Non-pigmented ciliary epithelial cell (primary cell): ENCODE measurements at places on chromosomes 1 and 21.
A peak's percentile ranks its signal among the peaks of the same experiment; 100 is the strongest.

GRCh38 chr1:207619871-207620542 lies 24.9 kb upstream of the CR1L start:
- peak; percentile 14 for DNase-seq

- DNase-seq, result no peak
Measured at GRCh38 chr21:40568807-40569206, 278.2 kb downstream of the DSCAM start.

DNA sequence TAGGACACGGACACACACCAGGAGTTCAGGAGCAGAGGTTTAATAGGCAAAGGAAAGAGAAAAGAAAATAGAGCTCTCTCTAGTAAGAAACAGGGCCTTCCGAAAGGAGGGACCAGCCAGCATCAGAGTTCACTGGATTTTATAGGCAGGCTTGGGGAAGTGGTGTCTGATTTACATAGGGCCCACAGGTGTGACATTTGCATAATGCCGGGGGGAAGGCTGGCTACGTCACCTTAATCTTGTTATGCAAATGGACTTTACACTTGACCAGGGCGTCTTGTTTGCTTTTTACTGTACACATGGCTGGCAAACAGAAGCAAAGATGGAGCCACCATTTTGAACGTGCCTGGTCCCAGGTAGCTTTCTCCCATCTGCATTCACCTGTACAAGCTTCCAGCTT lies at the start of gene OR14A16:
OR14A16 (minus strand) TSS at position 97 of the 400 bp plus-strand sequence. CDS start 8,390 bp downstream, outside the sequence.
- DNase-seq, result no peak

DNA sequence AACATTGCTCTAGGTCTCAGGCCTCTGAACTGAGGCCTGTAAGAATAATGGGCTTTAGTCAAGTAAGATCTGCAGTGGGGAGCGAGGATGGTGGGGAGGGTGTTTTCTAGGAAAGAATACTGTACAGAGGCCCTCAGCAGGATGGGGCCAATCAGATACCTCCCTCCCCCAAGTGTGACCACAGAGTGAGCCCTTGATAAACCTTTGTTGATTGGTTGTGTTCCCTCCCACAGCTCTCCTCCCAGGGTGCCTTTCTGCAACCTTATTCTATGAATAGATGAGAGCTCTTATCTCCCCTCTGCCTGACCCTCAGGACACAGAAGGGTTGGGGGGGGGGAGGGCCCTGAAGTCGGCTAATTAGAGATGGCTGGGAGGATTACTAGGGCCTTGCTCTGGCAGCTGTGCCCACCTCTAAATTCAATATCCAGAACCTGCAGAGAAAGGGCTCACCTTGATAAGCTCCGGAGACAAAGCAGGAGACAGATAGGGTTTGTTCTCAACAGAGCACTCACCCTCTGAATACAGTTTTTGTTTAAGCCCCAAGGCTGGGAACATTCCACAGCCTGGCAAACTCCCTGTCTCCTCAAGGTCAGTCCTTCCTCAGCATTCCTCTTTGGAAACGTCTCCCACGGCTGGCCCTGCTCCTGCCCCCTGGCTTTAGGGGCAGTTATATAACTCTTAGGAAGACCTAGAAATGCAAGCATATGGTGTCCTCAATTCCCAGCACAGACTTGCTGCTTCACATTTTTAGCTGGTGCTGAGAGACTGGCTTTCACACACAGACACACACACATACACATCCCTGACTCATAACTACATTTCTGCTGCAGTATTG lies 42.9 kb downstream of the ATP1A1 start:
- no peak for DNase-seq

DNA sequence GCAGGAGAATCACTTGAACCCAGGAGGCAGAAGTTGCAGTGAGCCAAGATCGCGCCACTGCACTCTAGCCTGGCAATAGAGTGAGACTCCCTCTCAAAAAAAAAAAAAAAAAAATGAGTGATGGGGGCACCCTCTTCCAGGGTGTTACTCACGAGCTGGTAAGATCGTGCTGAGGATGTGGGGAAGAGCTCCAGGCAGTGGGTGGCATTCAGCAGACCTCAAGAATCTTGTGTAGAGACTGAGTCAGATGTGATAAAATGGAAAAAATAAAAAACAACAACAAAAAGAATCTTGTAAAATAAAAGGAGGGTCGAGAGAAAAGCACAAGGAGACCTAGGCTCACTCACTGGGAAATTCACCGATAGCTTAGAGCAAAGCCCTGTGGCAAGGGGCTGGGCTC lies 38.5 kb downstream of the EPHA2 start:
- no peak for DNase-seq

DNA sequence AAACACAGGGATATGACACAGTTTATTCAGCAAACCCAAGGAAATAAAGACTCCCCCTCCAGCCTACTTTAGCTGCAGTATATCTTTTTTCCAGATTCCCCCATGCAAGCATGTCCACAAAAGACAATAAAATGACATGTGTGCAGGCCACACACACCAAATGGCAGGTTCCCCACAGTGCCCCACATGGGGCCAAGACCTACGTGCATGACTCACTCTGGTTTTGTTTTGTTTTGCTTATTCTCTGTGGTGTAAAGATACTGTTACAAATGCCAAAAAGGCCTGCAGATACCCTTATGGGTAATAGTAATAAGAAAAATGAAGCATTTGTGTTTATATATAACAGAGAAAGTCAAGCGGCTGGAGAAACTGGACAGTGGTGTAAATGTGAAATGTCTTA lies 71.6 kb downstream of the RD3 start:
- DNase-seq, result no peak

GRCh38 chr1:45359882-45360513 lies 19.8 kb upstream of the MUTYH start:
- DNase-seq, result peak; percentile 27

DNA sequence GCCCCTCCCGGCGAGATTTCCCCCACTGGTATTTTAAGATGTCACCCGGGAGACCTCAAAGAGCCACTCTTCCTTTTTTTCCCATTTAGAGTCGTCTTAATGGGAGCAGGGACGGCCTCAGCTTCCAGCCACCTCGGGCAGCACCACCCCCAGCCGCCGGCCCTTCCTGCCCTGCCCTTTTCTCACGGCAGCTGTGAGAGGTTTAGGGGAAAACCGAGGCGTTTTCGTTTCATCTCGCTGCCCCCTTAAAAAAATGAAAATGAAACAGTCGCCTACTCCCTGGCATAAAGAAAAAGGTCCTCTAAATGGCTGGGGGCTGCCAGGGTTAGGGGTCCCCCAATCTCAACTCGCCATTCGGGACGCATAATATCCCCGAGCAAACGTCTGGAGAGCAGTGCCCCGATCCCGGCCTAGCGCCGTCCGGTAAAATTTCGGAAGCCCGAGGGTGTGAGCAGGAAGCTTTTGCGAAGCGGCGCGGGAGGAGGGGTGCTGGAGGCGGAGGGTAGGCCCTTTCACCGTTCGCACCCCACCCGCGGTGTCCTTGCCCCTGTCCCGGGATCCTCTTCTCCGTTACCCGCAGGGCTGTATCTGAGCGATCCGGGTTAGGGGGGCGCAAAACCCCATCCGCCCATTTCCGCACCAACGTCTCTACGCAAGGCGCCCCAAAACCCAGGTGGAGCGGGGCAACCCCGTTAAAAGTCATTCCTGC lies 1.2 kb downstream of the RUNX3 start:
- DNase-seq, result no peak

- DNase-seq, result no peak
Measured at GRCh38 chr1:160777486-160778089, 18.4 kb upstream of the LY9 start.

DNA sequence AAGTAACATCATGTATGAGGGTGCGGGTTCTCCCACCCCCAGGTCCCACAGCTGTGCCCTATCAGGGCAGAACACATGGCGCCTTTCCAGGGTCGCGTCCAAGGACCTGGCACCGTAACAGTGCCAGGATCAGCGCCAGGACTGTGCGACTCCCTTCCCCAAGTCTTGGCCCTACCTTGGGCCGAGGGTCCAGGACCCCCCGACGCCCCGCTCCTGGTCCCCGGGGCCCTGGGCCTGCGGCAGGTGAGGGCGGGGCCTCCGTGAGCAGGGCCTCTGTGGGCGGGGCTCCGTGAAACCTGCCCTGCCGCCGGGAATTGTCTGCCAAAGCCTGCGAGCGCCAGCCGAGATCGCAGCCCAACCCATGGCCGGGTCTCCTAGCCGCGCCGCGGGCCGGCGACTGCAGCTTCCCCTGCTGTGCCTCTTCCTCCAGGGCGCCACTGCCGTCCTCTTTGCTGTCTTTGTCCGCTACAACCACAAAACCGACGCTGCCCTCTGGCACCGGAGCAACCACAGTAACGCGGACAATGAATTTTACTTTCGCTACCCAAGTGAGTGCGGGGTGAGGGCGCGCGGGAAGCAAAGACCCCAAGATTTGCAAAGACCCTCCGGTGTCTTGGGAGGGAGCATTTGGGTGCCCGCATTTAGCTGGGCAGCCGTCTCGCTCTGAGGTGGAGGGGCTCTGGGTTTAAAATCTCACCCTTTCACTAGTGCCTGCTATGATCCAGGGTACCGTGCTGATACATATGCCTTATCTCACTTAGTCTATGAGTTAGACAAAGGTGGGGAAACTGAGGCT lies at the start of gene RHBG:
RHBG (plus strand) TSS at position 323 of the 796 bp plus-strand sequence; CDS start at position 362, 39 bp downstream.
- DNase-seq, result no peak

GRCh38 chr1:8523666-8524206 lies 205.8 kb downstream of the SLC45A1 start:
- no peak for DNase-seq

GRCh38 chr1:241532162-241532531 lies at the start of gene KMO:
Gene KMO (plus strand): TSS chr1:241532378. CDS start chr1:241532445, 67 bp downstream.
- DNase-seq, result no peak

- no peak for DNase-seq
Measured at GRCh38 chr1:113021430-113022085, 51.4 kb upstream of the LRIG2 start.

GRCh38 chr1:109490934-109491302 lies 3.0 kb upstream of the CYB561D1 start:
- DNase-seq, result no peak

- DNase-seq, result no peak
Measured at GRCh38 chr1:17688217-17688810, 66.8 kb upstream of the ACTL8 start.

DNA sequence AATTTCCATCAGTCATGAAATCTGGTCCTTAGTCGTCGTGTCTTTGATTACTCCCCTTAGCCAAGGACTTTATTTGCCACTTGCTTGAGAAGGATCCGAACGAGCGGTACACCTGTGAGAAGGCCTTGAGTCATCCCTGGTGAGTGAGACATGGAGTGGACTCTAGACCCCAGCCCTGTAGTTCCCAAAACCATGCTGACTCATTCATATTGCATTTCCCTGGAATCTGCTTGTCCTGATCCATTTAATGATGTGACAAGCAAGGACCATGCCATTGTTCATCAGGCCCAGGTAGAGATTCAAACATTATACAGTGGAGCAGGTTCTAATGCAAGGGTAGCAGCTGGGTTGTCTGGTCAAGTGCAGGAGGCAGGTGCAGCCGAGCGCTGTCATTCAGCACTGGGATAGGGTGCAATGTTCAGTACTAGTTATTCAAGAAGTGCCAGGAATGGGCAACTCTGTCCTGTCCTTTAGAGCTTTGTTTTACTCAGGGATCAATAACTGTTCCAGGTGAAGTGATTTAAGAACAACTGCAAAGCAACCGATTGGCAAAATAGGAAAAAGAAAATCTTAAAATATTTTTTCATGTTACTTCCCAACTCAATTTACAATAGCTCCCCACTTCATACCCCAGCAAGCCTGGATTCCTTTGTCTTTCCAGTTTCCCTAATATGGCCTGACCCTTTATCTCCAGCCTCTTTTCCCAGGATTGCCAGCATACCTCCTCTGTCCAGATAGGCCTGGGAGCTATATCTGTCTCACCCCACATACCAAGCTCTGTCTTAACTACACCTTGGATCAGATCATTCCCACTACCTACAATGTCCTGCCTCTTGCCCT lies 26.5 kb downstream of the CAMK1G start:
- DNase-seq, result no peak

- no peak for DNase-seq
Measured at GRCh38 chr1:27346991-27347624, 5.3 kb downstream of the SYTL1 start.

DNA sequence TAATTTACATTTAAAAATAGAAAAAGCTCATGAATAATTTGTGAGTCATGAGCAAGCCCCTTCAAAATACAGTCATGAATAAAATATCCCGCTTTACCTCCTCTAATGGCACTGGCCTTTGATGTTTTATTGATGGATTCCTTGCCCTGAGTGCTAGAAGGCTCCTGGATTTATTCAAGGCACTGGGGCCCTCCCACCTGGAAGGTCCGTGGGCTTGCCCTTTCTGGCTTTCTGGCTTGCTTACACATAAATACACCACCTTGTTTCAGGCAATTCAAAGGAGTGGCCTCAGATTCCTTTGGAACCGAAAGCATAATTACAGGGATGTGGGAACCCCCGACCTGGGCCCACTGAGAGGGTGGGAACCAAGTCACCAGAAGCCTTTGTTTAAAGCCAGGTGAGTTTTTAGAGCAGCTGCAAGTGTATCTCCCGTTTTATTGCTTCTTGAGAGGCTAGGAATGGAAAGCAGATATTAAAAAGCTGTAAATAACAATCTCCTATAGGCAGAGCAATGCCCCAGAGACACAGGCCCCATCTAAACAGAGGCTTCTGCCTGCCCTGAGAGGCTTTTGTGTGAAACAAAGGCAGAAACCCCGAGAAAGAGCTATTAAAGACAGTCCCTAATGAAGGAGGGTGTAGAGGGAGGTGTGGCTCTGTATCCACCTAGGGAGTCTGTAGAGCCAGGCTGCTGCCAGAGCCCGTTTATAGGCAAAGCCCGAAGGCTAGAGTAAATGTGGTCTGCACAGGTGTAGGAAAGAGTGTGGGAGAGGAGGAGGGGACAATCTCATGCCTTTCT lies 126.4 kb downstream of the FAM78B start:
- DNase-seq, result no peak

DNA sequence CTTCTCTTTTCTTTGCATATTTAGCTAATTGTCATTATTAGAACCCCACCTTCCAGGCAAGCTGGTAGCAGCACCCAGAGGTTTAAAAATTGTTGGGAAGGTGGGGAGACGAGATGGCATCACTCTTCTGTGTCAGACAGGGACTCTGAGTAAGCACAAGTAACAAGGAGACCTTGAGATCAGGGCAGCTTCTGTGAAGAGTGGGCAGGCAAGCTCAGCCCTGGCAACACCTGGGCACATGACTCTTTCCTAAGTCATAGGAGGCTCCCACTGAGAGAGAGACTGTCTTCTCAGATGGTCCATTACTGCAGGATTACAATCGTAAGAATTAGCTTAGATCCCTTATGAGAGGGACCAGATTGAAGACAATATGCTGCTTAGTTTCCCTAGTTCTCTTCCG lies 183.5 kb downstream of the BRINP2 start:
- no peak for DNase-seq

DNA sequence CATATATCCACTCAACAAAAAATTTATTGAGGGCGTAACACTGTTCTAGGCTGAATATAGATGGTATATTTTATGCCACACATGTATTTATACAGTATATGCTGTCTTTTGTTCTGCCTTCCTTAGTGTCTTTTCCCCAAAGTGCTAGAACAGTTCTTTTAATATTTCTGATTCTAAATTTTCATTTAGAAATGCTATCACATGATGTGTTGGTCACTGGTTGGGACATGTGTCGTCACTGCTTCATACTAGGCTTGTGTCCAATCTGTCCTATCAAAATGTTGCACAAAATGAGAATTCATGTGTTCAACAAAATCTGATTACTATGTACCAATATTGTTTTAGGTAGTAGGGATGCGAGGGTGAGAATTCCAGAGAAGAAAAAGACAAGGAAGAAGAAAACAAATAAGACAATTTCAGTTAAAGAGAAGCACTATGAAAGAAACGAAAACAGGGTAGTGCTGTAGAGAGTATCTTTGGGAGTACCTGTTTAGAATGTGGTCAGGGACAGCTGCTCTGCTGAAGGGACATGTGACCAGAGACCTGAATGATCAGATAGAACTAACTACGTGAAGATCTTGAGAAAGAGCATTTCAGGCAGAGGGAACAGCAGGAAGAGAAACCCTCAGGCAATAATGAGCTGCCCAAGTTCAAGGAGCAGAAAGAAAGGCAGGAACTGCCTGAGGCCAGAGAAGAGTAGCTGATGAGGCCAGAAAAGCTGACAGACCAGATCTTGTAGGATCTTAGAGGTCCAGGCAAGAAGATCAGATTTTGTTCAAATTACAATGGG lies 1.3 kb downstream of the KMO start:
- no peak for DNase-seq
